Bronchial epithelial cell (primary cell): ENCODE measurements at places on chromosomes 7 and 10. TPM values are rescaled to one million over a fixed set of nuclear protein-coding genes. Genes with fewer than 3 reads are reported as not detected.

GRCh38 chr7:157268540-157268939 lies 68.3 kb upstream of the DNAJB6 start:
- peak; percentile 45 for DNase-seq

DNA sequence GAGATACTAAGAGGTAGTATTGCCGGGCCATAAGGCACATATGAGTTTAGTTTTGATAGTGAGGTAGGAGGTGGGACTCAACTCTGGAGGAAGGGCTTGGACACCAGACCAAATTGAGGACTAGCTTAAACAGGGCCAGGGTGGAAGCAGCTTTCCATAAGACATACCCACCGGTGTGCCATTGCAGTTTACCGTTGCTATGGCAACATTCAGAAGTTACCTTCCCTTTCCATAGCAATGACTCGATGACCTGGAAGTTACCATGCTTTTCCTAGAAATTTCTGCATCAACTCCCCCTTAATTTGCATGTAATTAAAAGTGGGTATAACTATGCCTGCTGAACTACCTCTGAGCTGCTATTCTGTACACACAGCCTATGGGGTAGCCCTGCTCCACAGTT lies 10.9 kb upstream of the SNX10 start:
- no peak for DNase-seq

The PDK4 gene
- total RNA-seq: 0.53 and 0.64 TPM in 2 replicates

The HTR7 gene
- 15.5 and 16.3 TPM in 2 replicates for total RNA-seq

GRCh38 chr7:44210107-44210506 lies 9.3 kb downstream of the YKT6 start:
- no peak for DNase-seq

GRCh38 chr7:36021367-36021766 lies 131.7 kb upstream of the EEPD1 start:
- DNase-seq: no peak

DNA sequence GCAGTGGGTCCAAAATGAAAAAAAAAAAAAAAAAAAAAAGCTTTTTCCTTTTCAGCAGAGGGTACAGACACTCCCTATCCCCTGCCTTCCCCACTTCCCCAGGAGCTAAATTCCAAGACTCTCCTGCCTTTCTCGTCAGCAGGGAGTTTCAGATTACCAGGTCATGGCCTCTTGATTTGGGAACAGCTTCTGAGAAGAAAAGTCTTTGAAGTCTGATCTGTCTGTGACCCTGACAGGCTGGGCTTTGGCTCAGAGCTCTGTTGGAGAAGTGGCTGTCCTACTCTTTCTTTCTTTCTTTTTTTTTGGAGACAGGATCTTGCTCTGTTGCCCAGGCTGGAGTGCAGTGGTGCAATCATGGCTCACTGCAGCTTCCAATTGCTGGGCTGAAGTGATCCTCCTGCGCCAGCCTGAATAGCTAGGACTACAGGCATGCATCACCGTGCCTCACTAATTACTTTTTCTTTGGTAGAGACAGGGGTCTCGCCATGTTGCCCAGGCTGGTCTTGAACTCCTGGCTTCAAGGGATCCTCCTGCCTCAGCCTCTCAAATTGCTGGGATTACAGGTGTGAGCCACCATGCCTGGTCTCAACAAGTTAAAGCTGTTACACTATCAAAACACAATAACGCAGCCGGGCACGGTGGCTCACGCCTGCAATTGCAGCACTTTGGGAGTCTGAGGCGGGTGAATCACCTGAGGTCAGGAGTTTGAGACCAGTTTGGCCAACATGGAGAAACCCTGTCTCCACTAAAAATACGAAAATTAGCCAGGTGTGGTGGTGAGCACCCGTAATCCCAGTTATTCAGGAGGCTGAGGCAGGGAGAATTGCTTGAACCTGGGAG lies 59.9 kb downstream of the COL26A1 start:
- no peak for DNase-seq
